ENCODE measurements at places on chromosomes 5 and 9.

GRCh38 chr9:121915304-121915625 lies 177.8 kb downstream of the TTLL11 start:
- no peak for DNase-seq

DNA sequence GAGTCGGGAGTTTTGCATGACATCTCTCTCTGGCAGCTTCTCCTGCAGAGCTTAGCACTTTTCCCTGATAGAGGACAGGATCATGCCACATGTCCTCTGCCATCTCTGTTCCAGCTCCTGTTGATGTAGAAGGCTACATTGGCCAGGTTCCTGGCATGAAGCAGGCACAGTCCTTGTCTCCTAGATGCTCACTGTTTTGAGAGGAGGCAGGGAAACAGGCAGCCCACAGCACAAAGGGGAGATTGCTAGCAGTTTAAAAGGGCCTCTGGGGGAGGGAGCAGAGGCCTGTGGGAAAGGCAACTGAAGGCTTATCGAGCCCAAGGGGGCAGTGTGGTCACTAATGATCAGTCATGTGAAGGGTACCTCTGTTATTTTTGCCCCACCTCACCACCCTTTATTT lies 10.7 kb downstream of the ARHGAP26 start:
- no peak for DNase-seq

GRCh38 chr5:159566832-159567231 lies 236.5 kb upstream of the IL12B start:
- DNase-seq: no peak

DNA sequence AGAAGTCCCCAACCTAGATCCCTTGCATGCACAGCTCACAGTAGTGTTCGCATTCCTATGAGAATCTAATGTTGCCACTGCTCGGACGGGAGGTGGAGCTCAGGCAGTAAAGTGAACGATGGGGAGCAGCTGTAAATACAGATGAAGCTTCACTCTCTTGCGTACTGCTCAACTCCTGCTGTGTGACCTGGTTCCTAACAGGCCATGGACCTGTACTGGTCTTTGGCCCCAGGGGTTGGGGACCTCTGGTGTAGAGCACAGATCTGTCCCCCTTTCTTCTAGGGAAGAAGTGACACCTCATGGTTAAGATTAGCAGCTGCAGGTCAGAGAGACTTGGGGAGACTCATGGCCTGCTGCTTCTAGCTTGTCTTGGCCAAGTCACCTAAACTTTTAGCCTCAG lies 7.1 kb downstream of the ARHGEF28 start:
- DNase-seq: no peak
